ENCODE measurements at places on chromosomes 2 and 18. TPM values are rescaled to one million over a fixed set of nuclear protein-coding genes. Genes with fewer than 3 reads are reported as not detected.

The SPATS2L gene
- total RNA-seq = 72.4 TPM

The CNTNAP5 gene
- total RNA-seq = not detected

The MAP3K19 gene
- total RNA-seq = not detected

The TNFRSF11A gene
- 0.09 TPM for total RNA-seq

The TRAPPC12 gene
- total RNA-seq = 52.3 TPM

The KCNJ13 gene
- not detected for total RNA-seq

The FTCDNL1 gene
- total RNA-seq = 1.00 TPM

The BCL11A gene
- total RNA-seq = 0.14 TPM

The STON1 gene
- 27.3 TPM for total RNA-seq

The FOXD4L1 gene
- total RNA-seq = 0.09 TPM

The CCBE1 gene
- 21.7 TPM for total RNA-seq

The NEDD4L gene
- 1.4 TPM for total RNA-seq

The TUBA4B gene
- total RNA-seq = not detected

The RBM43 gene
- 8.8 TPM for total RNA-seq

The DTNA gene
- 11.7 TPM for total RNA-seq

The RNASEH1 gene
- total RNA-seq = 33.2 TPM

The CD8B gene
- not detected for total RNA-seq

The CHST9 gene
- total RNA-seq = not detected

The SCN3A gene
- 1.00 TPM for total RNA-seq

The G6PC2 gene
- total RNA-seq = not detected

The TBR1 gene
- total RNA-seq = not detected

The GRHL1 gene
- 0.37 TPM for total RNA-seq

The IKZF2 gene
- 5.1 TPM for total RNA-seq

The TRABD2A gene
- 6.4 TPM for total RNA-seq

The ANKRD53 gene
- 0.37 TPM for total RNA-seq

Data from smooth muscle cell of bladder (primary cell).